ENCODE measurements at places on chromosomes 12 and 14. TPM values are rescaled to one million over a fixed set of nuclear protein-coding genes. Genes with fewer than 3 reads are reported as not detected.

DNA sequence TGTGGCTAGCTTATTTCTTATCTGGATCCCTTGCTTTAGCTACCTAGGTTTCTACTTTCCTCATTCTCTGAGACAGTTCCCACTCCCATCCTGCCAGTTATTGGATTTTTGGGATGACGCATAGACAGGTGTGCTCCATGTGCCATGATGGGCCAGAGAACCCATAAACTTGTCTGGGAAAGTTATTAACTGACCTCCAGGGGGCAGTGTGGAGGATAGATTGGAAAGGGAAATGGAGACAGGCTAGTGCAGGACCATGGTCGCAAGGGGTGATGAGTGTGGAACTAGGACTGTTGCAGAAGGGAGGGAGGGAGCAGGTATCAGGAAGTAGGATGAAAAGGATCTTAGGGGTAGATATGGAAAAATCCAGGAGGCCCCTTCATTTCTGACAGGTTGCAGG is 80.3 kb downstream of the ESRRB start:
- H3K36me3 ChIP-seq = no peaks in the 10 kb centered on the region
- no peak overlapping the region for H3K4me3 ChIP-seq
- no peak for DNase-seq
- no peaks in the 10 kb centered on the region for H3K27me3 ChIP-seq
- H3K4me1 ChIP-seq = no peaks in the 10 kb centered on the region

GRCh38 chr12:26863515-26863914 is 30.5 kb upstream of the ITPR2 start:
- H3K27me3 ChIP-seq = peaks cover 14% of the 10 kb centered on the region
- no peak overlapping the region for H3K4me3 ChIP-seq
- H3K36me3 ChIP-seq = no peaks in the 10 kb centered on the region
- no peaks in the 10 kb centered on the region for H3K4me1 ChIP-seq

- no peaks in the 10 kb centered on the region for H3K36me3 ChIP-seq
- no peaks in the 10 kb centered on the region for H3K27me3 ChIP-seq
- no peak overlapping the region for H3K27ac ChIP-seq
- DNase-seq = no peak
- no peaks in the 10 kb centered on the region for H3K4me1 ChIP-seq
- no peak overlapping the region for H3K4me3 ChIP-seq
Measured at GRCh38 chr14:85400678-85401077, 129.3 kb upstream of the FLRT2 start.

DNA sequence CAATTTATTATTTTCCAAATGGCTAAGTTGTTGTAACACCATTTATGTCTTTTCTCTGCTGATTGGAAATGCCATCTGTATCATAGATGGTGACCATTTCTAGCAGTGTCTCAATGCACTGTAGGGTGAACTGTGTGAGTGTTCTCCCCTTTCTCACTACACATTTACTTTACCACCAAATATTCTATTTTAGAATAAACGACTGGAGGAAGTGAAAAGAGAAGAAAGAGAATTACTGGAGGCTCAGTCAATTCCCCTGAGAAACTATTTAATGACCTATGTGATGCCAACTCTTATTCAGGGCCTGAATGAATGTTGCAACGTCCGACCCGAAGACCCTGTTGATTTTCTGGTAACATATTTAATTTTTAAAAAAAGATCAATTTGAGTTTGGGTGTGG is 15.5 kb upstream of the PAPOLA start:
- peaks cover 5% of the 10 kb centered on the region for H3K27me3 ChIP-seq
- H3K4me1 ChIP-seq = no peaks in the 10 kb centered on the region
- H3K4me3 ChIP-seq = no peak overlapping the region
- no peak overlapping the region for H3K27ac ChIP-seq

Gene LMNTD1
- total RNA-seq = not detected

Gene DDN
- total RNA-seq = 0.39 TPM

Data from CD4-positive, CD25-positive, alpha-beta regulatory T cell (primary cell).